Forelimb muscle (tissue), 1 donor: ENCODE measurements at places on chromosomes 3 and 15.

- DNase-seq: no peak
Observed at GRCh38 chr3:169526246-169526645, 137.3 kb downstream of the MECOM start.

- no peak for DNase-seq
Observed at GRCh38 chr3:123421353-123422174, 27.3 kb downstream of the ADCY5 start.

GRCh38 chr15:60963557-60963956 lies 265.5 kb downstream of the RORA start:
- no peak for DNase-seq

DNA sequence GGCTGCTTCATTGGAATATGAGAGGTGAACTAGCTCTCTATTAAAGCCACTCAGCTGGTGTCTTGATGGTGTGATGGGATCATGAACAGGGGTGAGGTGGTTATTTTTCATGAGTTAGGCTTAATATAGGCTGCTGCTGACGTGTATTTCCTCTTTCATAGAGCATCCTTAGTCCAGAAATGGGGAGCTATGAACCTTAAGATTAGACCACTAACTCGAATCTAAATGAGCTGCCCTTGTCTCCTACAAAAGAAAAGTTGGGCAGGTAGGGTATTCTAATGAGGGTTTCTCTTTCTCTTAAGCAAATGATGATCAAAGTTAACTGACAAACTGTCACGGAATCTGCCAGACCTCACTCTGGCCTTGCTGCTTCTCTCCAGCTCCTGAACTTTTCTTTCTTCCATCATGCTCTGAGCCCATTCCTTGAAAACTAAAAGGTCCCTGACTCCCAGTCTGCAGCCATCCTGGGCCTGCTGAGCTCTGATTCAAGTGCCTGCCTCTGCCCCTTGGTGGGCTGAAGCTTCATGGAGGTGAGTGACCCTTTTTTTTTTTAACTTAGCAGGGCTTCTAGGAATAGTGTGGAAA lies at the start of gene TRIM69:
Gene TRIM69 (plus strand): TSS at position 348 of the 585 bp plus-strand sequence. CDS start 177 bp downstream, at position 525.
- DNase-seq: no peak

DNA sequence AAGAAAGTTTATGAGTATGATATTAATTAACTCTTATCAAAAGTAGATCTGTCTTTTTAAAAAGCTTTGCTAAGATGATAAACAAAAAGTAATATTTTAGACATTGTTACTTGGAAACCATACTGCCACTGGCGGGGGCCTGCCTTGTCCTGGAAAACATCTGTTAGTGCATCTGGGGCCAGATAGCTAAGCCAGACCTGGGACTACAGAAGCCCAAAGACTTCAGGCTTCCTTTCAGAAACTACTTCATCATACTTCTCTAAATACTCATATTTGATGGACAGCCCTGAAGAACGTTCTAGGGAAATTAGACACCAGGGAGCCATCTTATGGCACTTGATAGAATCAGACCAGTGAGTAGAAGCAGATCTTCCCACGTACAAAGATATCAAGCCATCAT lies 795.4 kb upstream of the SEMA6D start:
- DNase-seq: no peak

GRCh38 chr15:99983171-99983885 lies 250.1 kb upstream of the LYSMD4 start:
- no peak for DNase-seq

- no peak for DNase-seq
Observed at GRCh38 chr3:127393131-127393820, 105.4 kb upstream of the PRR20G start.

DNA sequence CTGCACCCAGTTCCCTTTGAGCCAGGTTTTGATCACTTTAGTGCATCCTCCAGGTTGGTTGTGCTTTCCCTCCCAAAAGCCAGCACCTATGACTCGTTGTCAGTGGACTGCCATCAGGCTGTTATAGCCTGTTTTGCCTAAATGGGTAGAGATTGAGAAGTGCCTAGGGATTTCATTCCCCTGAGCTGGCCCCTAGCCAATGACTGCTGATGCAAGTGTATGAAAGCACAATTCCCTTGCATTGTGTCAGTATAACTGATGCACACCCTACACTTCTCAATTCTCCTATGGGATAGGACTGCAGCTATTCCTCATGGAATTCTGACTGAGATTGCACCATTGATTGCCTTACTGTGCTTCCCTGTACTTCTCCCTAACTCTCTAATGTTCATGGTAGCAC lies 102.1 kb upstream of the ARPP21 start:
- no peak for DNase-seq
